AG20443 (cell line): ENCODE measurements at places on chromosomes 13 and 19.

GRCh38 chr19:30695171-30695875 lies 323.1 kb downstream of the ZNF536 start:
- no peak for DNase-seq

- DNase-seq: peak; percentile 64
Observed at GRCh38 chr13:30739761-30740642, 4.7 kb downstream of the ALOX5AP start.

DNA sequence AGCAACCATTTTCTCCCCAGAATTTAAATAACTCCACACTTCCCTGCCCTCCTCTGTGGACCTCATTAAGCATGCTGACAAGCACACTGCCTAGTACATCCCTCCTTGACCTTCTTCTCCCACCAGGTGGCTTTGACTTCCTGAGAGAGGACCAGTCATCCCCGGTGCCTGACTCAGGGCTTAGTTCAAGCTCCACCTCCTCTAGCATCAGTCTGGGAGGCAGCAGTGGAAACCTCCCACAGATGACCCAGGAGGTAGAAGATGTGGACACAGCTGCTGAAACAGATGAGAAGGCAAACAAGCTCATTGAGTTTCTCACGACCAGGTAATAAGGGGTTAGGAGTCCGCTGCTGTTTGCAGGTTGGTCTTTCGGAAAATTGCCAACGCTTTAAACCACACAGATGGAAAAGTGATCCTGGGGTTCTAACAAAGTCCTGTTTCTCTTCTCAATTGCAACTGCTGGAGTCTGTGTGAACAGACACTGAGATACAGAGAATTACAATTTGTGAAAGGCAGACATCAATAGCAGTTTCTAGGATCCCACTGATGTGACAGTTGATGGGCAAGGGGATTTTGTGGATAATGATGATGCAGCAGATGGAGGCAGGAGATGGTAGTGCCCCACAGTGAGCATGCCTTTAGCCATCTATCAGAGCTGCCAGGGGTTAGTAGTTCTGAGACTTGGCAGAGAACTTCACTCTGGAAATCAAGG lies 86.7 kb downstream of the ZAR1L start:
- no peak for DNase-seq

DNA sequence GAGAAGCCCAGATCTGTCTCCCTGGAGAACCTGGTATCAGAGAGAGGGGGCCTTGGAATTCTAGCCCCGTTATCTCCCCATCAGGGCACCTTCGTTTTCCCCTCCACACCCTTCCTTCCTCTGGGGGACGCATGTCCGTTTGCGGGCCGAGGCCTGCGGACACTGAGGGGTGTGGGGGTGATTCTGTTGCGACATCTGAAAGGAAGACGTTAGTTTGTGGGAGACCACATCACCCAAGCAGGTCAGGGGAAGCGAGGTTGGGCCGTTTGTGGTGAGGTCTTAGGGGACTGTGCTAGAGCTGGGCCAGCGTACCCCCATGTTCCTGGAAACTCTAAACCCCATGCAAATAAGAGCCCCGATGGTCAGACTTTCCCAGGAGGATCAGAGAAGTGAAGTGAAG lies 3.7 kb upstream of the HSH2D start:
- no peak for DNase-seq

DNA sequence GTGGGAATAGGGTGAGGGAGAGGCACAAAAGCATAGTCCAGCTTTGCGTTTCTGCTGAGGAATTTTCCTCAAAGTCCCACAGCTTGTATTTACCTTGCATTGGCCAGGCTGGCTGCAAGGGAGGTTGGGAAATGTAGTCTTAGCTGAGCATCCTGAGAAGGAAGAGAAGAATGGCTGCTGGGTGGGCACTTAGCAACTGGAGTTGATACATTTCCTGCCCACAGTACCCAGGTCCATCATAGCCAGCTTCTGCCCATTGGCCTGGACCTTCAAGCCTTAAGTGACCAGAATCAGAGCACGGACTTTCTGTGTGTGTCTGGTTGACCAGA lies 112.4 kb downstream of the SIPA1L3 start:
- no peak for DNase-seq

DNA sequence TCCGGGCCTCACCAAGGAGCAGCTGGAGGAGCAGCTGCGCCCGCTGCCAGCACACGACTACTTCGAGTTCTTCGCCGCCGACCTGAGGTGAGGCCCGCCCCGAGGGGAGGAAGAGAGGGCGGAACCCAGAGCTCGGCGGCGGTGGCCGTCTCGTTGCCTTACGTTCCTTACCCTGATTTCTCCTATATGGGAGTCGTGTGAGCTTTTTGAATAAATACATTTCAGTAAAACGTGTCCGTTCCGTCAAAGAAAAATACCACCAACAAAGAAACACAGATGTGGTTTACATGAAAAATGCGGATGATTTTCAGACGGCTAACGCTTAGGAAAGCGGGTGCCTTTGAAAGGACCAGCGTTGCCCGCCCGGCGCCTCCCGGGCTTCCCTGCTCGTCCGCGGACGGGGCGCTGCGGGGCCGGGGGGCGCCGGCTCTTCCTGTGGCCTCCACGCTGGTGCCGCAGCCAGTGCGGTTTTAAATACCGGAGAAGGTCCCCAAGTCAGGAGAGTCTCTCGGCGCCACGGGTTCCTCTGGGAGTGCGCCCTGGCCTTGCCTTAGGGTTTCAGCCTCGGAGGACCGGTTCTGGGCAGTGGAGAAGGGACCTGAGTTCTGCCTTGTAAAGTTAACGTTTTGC lies 755 bp downstream of the UPF3A start:
- DNase-seq: peak; percentile 73

- DNase-seq: no peak
Observed at GRCh38 chr13:79946556-79946955, 394.4 kb downstream of the SPRY2 start.

DNA sequence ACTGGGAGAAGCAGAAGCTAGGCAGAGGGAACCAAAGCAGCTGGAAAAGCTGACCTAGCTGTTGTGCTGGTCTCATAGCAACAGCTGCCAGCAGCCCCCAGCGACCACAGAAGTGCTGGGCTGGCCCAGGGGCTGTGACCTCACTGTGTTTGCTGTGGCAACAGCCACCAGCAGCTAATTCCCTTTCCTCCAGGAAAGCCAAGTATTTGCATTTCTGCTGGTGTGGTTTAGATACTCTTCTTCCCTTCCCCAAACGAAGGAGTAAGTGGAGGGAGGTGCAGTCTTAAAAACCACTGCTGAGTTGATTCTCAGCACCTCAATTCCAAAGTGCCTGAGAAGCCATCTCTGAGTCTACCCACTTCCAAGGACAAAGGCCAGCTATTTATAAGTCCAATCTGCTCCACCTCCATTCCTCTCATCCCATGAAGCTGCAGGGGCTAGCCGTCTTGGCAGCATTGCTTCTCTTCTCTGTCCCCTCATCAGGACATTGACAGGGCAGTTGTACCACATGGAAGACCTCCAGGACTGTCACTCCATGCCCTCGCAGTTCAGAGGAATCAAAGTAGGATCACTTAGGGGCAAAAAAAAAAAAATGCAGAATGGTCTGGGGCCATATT lies 11.5 kb upstream of the CCDC97 start:
- DNase-seq: peak; percentile 93

GRCh38 chr19:45791744-45792469 lies 738 bp downstream of the DMWD start:
- no peak for DNase-seq

GRCh38 chr13:41616151-41616550 lies 158.8 kb downstream of the RGCC start:
- no peak for DNase-seq

DNA sequence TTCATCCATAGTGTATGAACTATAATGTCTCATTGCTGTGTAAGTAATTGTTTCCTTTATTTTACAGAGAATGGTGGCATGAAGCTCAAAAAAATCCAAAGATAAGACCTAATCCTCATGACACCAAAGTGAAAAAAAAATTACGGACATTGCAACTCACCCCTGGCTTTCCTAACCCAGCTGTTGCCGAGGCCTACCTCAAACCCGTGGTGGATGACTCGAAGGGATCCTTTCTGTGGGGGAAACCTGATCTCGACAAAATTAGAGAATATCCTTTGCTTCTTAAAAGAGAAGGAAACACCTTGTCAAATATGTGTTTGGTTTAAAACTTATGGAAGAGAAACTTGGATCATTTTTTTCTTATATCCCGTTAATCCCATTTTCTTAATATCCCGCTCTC lies 26.3 kb downstream of the ERCC5 start:
- no peak for DNase-seq

DNA sequence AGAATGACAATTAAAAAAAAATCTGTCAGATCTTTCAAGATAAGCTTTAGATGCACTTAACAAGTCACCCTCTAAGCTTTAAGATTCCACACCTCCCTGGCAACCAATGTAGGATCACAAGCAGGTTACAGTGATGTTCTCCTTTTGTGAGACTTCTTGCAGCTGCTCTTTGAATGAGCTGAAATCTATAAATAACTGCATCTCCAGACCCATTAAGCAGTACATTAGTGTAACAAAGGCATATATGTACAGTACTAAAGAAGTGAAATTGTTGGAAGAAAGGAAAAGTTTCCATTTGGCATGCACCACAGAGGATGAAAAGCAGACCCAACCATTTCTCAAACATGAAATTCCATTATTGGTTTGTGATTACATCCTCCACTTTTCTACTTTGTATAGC lies 364.7 kb downstream of the ENOX1 start:
- DNase-seq: no peak

DNA sequence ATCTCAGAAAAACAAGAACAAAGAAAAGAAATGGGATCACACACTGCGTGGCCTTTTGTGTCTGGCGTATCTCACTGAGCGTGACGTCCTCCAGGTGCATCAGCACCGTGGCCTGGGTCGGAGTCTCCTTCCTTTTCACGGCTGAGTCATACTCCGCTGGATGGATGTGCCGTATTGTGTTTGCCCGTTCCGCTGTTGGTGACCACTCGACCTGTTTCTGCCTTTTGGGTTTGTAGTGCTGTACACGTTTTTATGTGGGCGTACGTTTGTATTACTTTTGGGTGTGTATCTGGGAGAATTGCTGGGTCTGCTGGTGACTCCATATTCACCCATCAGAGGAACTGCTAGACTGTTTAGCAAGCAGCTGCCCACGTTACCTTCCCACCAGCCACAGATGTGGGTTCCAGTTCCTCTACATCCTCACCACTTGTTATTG lies 11.4 kb downstream of the ARID3A start:
- DNase-seq: no peak

DNA sequence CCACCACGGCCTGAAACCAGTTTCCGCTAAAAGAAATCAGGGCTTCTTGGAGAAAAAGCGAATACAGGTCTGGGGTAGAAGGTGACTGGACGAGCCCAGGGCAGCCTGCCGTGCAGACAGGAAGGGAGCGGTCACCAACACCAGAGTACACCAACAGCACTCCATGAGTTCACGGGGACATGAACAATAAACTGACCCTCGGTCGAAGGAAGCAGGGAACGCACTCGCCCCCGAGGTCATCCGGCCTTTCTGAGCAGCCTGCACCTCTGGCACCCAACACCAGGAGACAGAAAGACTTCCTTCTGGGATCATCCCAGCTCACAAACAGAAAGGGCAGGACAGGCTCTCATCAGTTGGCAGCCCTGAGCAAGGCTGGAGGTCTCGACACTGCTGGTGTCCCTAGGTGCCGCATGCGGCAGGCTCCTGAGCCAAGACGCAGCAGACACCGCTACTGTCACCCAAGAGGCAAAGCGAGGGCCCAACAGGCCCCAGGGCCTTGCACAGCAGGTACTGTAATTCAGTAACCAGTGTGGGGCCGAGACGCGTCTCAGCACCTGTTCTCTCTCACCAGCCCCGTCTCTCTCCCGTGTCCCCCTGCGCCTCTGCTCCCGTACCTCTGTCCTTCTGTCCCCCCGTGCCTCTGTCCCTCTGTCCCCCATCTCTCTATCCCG lies 18.0 kb downstream of the DCUN1D2 start:
- no peak for DNase-seq

- DNase-seq: no peak
Observed at GRCh38 chr13:101648766-101649487, 196.5 kb downstream of the ITGBL1 start.

DNA sequence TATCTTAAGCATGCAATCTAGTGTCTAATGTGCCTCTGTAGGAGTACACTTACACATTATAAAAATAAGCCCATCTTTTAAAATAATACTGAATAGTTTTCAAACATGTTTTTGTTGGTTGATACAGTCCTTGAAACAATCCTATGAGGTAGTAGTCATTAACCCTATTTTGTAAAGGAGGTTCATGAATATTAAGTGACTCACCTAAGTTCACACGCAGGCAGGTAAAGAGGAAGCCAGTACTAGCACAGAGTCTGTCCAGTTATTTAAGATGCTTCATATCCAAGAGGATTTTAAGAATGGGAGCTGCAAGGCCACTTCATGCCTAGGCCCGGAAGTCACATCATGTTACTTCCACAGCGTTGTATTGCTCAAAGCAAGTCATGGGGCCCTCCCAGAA lies 121.0 kb upstream of the MAB21L1 start:
- DNase-seq: no peak

GRCh38 chr13:111046590-111047141 lies 68.4 kb upstream of the ARHGEF7 start:
- DNase-seq: peak; percentile 39

- no peak for DNase-seq
Observed at GRCh38 chr13:64528838-64529237, 2701.3 kb downstream of the PCDH9 start.

- DNase-seq: no peak
Observed at GRCh38 chr13:105643966-105644365, 891.5 kb downstream of the EFNB2 start.

GRCh38 chr19:5889288-5889971 lies 14.2 kb downstream of the NDUFA11 start:
- DNase-seq: peak; percentile 27

DNA sequence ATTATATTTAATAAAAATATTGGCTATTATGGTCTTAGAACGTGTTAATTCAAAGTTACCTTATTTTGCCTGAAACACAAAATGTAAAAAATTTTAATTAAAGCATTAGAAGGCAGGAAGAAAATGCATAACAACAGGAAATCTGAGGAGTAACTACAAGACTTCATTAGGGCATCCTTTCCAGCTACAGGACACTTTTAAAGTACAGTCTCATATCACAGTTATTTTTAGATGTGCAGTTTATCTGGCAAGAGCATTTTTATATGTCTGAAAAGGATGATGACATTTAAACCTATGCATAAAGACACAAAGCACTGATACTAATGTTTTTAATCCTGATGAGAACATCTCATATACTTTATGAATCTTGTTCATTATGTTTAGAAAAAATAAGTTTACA lies 247.5 kb downstream of the VWA8 start:
- no peak for DNase-seq

GRCh38 chr13:33692531-33692930 lies 125.4 kb upstream of the RFC3 start:
- no peak for DNase-seq
